ENCODE measurements at places on chromosomes 13 and 19.
A peak's percentile ranks its signal among the peaks of the same experiment; 100 is the strongest.

DNA sequence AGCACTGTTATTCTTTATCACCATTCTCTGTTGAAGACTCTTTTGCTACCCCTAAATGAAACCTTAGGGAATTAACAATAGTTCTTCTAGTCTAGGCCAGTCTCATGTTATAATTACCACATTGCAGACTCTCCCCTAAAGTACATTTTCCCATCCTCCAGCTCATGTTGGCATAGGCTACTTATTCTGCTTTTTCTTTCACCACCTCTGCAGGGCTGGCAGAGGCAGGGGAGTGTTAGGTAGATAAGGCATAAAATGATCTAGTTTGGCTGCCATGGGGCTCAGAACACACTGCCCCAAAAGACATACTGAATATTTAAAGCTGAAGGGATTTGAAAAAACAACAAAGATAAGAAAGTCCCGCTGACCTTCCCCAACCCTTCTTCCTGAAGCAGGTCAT is 82.7 kb upstream of the RFC3 start:
- no peak for DNase-seq

DNA sequence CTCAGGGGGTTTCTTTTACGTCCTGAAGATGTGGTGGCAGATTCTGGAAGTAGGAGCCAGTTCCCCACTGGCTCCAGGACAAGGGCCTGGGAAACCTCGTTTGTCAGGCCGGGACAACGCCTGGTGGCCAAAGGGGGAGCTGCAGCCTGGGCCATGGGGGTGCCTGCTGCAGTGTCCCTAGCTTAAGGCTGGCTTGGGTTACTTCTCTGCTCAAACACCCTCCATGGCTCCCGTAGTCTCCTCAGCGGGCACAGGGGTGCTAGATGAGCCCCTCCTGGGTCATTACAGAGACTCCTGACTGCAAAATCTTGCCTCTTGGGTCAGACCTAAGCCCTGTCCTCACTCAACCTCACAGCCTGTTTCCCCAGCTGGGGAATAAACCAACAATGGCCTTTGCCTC is 14.7 kb downstream of the CILP2 start:
- DNase-seq: no peak

GRCh38 chr19:29285187-29285687 is 72.3 kb upstream of the UQCRFS1 start:
- DNase-seq: no peak

DNA sequence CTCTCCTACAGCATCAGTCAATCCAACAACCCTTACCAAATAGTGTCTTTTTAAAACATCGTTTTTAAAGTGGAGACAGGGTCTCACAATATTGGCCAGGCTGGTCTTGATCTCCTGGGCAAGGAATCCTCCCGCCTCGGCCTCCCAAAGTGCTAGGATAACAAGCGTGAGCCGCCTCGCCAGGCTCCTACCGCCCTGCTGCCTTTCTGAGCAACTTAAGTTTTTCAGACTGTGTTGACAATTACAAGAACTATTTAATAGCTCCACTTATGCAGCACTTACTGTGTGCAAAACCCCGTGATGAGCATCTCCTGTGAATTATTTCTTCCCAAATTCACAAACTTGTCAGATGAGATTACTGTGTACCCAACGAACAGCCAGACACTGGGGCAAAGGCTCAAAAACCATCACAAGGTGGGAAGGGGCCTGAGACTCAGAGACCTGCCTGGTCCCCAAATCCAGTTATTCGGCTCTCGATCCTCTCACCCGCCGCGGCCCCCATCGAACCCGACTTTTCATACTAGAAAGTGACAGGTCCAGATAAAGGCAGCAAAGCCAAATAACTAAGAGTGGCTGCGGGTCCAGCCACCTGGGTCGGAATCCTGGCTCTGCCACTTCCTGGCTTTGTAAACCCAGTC is 581 bp downstream of the RPL18 start:
- DNase-seq: no peak

DNA sequence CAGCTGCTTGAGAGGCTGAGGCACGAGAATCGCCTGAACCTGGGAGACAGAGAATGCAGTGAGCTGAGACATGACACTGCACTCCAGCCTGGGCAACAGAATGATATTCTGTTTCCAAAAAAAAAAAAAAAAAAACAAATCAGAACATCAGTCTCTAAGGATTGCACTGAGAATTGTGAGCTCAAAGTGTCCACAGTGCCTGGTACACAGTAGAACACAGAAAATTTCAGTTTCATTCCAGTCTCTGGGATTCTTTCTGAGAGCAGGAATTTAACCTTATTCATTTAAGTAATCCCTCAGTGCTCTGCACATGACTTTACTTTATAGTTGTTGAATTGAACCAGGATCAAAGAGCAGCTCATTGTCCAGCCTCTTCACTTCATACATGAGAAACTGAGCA is 25.9 kb upstream of the GATAD2A start:
- no peak for DNase-seq

GRCh38 chr19:16385821-16386220 is 61.2 kb downstream of the KLF2 start:
- no peak for DNase-seq

DNA sequence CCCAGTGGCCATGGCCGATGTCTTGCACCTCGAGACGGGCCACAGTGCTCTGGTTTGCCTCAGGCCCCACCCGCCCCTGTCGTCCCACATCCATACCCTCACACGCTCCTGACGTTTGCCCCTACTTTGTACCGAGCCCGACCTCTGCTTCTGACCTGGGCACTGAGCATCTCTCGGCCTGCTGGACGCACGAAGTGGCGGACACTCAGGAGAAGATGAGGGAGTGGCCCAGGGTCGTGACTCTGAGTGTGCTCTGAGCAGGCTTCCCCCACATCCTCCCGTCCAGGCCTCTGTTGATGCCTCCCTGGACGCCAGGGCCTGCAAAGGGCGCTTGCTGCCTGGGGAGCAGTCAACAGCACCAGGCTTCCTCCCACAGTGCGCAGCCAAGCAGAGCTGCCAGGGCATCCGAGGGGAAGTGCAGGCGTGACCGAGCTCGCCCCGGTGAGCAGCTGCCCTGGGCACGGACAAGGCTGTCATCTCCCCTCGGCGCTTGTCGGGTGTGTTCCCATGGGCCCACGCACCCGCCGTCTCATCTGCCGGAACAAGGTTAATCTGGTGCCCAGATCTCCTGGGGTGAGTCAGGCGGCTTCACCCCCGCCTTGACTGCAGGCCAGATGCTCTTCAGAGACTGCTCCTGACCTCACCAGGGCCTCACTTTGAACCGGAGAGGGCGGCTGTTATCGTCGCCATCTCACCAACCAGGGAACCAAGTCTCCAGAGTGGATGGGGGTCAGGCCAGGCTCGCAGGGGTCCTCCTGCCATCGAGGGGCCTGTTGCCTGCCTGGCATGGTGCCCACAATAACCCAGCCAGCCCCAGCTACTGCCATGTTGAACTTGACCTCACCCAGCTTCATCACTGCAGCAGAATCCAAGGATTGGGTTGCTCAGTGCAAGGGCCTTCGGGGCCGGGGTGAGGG is 27.2 kb downstream of the COMP start:
- DNase-seq: no peak

DNA sequence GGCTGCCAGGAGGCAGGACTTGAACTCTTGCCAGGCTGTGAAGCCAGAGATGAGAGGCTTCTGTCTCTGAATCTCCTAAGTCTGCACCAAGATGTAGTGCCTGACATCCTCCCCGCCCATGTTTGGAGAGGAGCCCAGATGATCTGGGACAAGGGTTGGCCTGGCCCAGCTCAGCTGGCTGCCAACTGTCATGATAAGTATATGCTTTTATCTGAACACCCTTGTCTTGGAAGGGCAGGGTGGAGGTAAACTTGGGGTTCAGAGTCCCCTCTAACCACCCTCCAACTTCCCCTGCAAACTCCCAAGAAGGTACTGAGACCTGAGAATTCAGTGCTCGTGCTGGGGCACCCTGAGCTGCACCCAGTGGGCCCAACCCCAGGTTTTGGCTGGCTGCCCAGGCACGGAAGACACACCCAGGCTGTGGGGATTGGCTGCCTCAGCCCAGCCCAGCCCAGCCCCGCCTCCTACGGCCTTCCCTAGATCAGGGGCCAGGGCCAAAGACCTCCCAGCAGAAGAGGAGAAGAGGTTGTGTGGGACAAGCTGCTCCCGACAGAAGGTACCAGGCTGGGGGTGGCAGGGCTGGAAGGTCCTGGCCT is at the start of gene CYP4F12:
CYP4F12 (plus strand) TSS at position 508 of the 596 bp plus-strand sequence. CDS start 443 bp downstream, outside the sequence.
- no peak for DNase-seq

- peak; percentile 85 for DNase-seq
These were observed at the start of gene ZNF256 for GRCh38 chr19:57947419-57948134. TSS of gene ZNF256 (minus strand) at chr19:57947706. CDS start at chr19:57947474, 232 bp downstream.

- DNase-seq: no peak
These were observed 128.3 kb downstream of the ATP11A start for GRCh38 chr13:112818040-112818697.

DNA sequence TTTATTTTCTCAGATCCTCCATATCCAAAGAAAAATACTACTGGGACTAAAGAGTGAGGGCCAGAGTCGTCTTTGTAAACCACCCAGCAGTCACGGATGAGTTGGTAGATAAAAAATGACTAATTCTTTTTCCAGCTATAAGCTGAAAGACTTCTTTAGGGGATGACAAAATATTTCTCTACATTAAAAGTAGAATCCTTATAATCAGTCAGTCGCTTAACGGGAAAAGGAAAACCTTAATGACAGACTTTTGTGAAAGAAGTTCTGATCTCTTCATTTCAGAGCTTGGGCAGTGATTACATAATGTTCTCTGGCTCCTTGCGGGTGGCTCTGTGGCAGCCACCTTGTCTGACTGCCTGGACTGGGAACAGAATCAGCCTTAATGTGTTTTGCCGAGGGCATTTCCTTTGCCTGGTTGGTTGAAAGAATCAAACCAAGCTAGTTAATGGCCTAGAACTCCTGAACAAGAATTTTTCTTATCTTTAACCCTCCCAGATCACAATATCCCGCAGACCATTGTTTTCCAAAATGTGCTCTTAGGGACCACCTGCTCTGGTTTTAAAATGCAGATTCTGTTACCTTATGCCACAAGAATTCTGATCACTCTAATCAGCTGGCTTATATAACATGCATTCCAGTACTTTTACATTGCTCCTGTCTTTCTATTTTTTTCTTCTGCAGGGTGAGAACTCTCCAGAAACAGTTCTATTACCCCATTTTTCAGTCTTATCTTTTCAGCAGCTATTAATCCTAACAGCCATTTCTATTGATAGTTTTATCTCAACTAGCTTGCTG is 2.5 kb downstream of the ITM2B start:
- peak; percentile 26 for DNase-seq

- no peak for DNase-seq
These were observed 33.0 kb downstream of the KCTD4 start for GRCh38 chr13:45167611-45168554.

- no peak for DNase-seq
These were observed 28.7 kb upstream of the FRY start for GRCh38 chr13:32002873-32003272.

DNA sequence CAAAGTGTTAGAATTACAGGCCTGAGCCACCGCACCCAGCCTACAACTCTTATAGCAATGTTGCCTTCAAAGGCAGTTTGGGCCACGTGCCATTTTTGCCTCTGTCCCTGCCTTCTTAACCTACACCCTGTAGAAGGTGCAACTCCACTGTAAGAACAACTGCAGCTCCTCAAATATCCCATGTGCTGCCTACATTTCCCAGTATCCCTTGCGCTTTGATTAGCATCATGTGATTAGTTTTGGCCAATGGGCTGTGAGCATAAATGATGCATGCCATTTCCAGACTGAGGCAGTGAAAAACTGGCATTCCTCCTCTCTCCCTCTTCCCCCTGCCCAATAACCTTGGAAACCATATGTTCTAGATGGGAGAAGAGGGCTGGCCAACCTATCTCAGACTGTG is 75.2 kb upstream of the MRI1 start:
- no peak for DNase-seq

All from nucleus accumbens (tissue), 56 donors.